ENCODE measurements at places on chromosomes 6 and 20.
A peak's percentile ranks its signal among the peaks of the same experiment; 100 is the strongest.

- DNase-seq, result no peak
Measured at GRCh38 chr20:42714298-42715141, 475.2 kb downstream of the PTPRT start.

DNA sequence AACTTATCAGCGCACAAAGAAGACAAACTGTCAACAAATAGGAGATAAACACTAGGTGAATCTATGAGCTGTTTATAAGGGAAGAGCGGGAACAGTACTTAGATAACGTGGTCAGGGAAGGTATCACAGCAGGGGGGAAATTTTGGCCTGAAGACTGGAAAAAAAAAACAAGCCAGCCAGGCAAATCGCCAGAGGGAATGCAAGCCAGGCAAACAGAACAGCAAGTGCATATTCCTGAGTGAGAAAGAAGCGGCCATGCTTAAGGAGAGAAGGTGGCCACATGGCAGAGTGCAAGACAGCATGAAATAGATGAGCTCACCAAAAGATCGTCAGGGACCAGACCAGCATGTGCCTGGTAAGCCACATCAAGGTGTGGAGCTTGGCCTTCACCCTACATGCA is 466.5 kb upstream of the ARID1B start:
- DNase-seq, result no peak

GRCh38 chr6:21332660-21333059 is 260.9 kb upstream of the SOX4 start:
- no peak for DNase-seq

DNA sequence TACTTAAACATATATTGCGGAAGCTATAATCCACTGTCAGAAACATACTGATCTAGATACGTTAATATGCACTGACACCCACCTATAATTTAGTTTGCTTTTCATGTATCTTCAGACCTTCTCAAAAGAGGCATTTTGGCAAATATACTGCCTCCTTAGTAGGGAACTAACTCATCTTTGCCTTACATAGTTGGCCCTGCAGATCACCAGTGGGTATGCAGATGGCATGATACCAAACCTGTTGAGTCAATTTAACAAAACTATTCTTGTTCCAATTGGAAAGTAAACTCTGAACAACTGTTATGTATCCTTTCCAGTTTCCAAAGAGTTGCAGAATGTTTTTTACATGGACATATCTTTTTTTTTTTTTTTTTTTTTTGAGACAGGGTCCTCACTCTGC is 35.6 kb upstream of the TBC1D20 start:
- DNase-seq, result no peak

DNA sequence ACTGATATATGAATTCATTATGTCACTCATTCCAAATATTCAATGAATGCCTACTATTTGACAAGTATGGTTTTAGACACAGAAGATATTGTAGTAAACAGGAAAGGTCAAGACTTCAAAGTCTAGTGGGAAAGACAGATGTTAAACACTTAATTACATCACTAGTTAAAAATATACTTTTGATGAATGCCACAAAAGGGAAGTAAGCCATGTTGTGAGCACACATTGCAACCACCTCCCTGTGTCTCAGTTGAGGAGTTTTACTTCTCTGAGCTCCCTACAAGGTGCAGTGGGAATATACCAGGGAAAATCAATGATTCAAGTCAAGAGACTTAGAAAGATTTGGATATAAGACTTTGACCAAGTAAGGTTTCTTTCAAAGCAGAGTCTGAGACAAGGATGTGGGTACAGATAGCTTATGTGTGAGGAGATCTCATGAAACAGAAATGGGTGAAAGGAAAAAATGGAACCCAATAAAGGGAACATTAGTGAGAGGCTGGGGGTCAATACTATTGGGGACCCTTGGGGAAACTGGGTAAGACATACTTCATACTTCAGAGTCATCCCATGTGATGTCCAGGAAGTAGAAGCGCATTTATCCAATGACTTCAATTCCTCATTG is 503.7 kb downstream of the KIF16B start:
- DNase-seq, result peak; percentile 61

DNA sequence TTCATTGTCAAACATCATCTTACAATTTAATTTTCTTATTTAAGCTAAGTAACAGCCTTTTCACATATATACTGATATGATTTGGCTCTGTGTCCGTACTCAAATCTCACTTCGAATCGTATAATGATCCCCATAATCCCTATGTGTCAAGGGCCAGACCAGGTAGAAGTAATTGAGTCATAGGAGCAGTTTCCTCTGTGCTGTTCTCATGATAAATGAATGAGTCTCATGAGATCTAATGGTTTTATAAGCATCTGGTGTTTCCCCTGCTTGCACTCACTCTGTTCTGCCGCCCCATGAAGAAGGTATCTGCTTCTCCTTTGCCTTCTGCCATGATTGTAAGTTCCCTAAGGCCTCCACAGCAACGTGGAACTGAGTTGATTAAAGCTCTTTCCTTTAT is 25.1 kb upstream of the CMTR1 start:
- no peak for DNase-seq

- no peak for DNase-seq
Measured at GRCh38 chr20:23915844-23916243, 36.3 kb upstream of the CST5 start.

DNA sequence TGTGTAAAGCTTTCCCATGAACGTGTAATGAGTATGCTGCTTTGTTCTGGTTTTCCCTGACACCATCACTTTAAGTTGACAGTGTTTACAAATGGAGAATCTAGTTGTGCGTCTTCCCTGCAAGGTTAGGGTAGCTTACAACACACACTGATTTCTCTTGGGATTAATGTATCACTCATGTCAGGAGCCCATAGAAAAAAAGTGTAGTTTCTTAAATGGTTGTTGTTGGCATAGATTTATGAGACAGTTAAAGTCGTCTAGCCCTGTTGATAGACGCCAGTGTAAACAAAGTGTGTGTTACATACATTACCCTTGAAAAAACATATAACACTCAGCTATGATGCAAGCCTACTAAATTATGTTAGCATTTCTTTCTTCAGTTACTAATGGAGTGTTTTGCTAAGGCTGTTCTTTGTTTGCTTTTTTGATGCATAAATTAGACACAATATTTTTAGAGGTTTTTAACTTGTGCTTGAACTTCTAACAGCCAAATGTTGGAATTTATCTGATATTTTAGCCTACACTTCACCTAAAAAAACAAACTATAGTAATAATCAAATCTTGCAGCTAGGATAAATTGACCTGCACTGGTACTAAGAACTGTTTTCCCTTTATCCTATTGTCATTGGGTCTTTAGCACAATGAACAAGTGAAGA is 88.6 kb downstream of the RNF217 start:
- DNase-seq, result no peak

Data from inflammatory macrophage treated with lipopolysaccharide for 4 hours (primary cell).